ENCODE measurements at places on chromosomes 7 and 10.

GRCh38 chr10:64468219-64468618, 947.0 kb downstream of the REEP3 start:
- no peak for DNase-seq

GRCh38 chr7:158353606-158354570, 233.7 kb downstream of the PTPRN2 start:
- DNase-seq = no peak

- DNase-seq = no peak
Measured at GRCh38 chr7:151755131-151755801, 121.6 kb downstream of the PRKAG2 start.

- no peak for DNase-seq
Measured at GRCh38 chr10:57638411-57638810, 629.3 kb downstream of the IPMK start.

DNA sequence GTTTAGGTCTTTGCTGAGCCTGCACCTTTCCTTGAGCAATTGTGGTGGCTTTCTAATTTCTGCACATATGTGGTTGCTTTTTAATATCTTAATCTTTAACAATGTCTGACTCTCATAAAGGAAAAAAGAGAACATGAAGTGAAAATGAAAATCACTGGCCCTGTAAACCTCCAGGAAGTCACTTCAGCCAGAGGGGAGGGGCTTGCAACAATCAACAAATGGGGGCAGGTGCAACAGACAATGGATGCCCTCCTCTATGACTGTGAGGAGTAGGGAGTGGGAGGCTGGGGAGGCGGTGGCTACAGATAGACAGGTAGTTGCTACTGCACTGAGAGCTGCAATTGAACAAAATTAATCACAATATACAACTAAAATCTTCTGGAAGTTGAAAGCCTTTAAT, 1377.4 kb downstream of the XPNPEP1 start:
- DNase-seq = no peak

DNA sequence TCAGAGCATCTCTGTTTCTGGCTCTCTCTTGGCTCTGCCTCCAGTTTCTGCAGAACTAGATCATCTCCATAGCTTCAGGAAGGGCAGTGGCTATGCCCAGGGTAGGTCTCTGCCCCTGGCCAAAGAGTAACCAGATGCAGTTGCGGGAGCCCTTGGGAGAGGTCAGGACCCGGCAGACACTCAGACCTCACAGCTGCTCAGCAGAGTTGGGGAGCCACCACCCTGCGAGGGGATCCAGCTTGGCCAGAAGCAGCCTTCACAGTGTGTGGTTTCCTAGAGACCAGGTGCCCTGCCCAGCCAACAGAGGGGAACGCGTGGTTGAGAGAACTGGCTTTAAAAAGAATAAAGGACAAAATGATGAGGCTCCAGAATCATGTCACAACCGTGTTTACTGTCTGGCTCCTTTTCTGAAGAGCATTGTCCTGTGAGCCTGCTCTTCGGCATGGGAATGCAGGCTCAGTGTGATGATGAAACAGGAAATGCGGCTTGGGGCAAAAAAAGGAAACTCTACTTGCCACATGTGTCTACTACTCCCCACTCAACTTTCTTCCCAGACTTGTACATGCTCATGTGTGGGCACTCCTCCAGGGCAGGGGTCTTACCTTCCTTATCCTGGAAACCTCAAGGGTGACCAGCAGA, 243.1 kb downstream of the INHBA start:
- DNase-seq = no peak

Data from stimulated activated CD4-positive, alpha-beta T cell treated with anti-CD3 and anti-CD28 coated beads, Interleukin-4, amount 100 ng/mL, for 1 hour (primary cell).